Stimulated activated CD8-positive, alpha-beta memory T cell treated with anti-CD3 and anti-CD28 coated beads, Interleukin-15, amount 100 ng/mL, for 4 hours (primary cell): ENCODE measurements at places on chromosomes 7 and 10.

DNA sequence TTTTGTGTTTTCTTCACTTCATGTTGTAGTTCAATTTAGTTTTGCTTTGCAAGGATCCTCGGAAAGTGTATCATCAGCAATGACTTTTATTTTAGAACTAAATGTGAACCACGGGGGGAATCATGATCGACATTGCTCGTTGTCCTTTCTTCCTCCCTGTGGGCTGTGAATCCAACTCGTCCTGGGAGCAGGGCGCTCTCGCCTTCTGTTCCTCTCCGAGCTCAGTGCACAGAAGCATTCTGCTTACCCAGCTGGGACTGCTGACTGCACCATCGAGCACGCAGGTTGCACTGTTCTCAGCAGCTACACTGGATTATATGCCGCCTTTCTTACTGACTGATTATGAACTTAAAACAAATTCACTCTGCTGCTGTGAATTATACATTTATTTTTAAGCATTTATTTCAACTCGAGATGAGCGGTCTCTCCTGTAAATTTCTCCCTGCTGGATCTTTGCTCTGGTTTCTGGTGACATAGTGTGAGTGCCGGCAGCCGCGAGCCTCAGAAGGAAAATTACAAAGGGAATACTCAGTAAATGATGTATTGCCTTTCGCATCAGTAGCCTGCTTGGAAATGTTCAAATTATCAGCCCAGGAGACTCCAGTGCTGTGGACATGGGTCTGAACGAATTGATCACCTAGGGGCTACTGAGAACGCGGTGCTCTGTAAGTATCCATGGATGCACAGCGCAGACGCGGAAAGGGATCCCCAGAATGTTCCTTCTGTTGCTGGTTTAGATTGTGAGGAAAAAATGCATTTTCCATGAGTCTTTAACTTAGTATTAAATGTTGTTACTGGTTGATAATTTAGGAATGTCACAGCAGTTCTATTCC, 92.6 kb downstream of the PTPRE start:
- DNase-seq: no peak

DNA sequence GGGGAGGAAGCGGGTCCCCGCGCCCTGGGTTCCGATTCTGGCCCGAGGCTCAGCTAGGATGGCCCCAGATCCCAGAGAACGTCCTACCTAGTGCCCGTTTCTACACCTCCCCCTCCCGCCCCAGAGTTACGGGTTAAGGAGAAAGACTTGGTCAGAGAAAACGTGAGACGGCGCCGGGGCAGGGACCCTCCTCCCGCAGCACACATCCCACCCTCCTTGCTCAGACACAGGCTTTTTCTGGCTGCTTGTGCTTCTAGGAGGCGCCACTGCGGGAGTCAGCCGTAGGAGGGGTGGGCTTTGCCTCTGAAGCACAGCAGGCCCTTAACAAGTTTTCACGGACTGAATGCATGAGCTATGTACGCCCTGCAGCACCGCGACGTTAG, 104.9 kb upstream of the LEP start:
- no peak for DNase-seq

DNA sequence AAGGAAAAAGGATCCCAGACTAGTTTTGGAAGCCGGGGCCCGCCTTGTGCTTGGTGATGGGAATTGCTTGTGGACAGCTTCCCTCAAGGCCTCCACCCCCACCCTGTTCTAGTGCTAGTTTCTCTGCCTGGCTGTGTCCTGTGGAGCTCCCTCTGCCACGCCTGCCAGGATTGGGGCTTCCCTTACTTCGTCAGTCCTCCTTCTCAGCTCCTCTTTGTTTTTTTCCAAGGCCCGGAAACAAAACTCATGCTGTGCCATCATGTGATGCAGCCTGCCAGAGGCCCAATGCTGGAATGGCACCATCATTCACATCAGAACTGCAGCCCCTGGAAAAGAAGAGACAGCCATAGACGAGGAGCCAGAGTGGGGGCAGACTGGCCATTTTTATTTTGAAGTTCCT, 11.2 kb downstream of the YKT6 start:
- DNase-seq: no peak

GRCh38 chr7:47725031-47725780, 143.3 kb upstream of the TNS3 start:
- no peak for DNase-seq

DNA sequence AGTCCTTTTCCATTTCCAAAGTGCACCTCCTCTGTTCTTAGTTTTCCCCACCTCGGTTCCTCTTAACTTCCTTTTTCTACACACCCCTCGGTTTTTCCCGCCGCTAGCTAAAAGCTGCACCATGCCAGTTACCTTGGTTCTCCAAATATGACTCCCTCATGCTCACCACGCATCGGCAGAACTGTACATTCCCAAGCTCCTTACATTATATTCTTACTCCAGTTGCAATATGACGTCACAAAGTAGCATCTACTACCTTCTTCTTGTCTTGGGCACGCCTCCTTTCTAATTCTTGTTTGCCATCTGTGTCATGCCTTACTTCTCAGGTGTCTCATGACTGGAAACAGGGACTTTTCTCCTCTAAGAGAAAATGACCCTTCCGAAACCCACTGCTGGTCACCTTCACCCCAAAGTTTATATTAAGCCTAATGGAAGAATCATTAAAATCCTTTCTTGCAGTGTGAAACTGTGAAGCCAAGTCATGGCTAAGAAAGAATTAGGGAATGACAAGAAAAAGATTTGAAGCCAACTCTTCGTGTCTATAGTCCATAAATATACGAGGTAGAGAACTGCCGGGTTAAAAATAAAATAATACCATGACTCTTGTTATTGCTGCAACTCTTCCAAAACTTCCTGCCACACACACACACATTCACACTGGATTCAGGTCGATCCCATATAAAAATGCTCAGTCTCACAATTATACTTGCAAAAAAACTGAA, 1.7 kb downstream of the ESYT2 start:
- no peak for DNase-seq

DNA sequence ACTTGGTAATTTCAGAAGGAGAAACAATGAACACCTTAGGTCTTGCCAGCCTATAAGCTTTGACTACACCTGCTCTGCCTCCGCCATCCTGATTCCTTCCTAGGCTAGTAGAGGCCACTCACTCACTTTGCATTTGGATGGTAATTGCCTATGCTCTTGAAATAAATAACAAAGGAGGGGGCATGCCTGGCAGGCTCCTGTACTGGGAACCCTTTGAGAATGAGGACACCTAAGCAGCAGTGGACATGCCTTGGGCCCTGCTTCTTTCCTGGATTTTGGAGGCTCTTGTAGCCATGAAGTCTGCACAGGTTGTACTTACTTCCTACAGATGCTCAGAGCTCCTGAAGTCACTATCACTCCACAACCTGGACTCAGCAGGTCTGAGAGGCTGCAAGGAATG, 65.8 kb downstream of the BLNK start:
- no peak for DNase-seq

GRCh38 chr7:149202831-149203231, 7.5 kb downstream of the ZNF282 start:
- no peak for DNase-seq

DNA sequence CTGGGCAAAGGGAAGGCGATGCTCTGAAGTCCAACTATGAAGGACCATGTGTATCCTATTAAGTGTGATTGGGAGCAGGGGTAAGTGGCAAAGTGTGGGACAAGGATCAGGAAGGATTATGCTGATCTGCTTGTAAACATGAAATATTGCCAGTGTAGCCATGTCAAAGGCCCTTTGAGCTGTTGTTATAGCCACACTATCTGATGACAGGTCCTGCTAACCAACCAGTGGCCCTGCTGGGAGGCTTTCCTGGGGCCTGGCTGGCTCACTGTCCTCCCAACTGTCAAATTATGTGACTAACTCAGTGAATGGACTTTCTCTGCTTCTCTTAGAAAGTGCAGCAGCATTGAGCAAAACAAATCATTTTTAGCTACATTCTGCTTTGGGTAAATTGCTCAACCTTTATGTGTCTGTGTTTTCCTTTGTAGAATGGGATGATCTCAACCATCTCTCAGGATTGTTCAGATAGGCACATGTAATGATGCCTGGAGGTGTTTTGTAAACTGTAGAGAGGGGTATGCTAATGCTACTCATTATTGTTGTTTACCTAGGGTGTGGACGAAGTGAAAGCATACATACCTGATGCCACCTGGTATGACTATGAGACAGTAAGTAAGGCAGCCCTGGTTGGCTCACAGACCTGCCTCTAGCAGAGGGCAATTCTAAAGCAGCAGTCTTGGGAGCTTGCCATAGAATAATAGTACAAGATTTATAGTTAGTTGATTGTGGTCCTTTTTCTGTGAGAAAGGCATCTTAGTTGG, 47.4 kb downstream of the MGAM2 start:
- DNase-seq: no peak

DNA sequence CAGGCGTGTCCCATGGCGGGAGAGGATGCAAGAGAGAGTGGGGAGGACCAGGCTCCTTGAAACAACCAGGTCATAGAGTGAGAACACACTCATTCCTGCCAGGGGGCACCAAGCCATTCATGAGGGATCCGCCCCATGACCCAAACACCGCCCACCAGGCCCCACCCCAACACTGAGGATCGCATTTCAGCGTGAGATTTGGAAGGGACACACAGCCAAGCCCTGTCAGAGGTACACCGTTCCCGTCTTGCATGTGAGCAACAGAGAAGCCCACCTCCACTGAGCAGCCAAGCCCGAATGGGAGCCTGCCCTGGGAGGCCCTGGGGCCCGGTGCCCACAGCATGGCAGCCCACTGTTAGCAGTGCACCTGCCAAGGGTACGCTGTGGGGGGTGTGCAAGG, 7.9 kb upstream of the ARPC1B start:
- DNase-seq: no peak

- DNase-seq: no peak
Observed at GRCh38 chr7:42350801-42351200, 113.8 kb upstream of the GLI3 start.

DNA sequence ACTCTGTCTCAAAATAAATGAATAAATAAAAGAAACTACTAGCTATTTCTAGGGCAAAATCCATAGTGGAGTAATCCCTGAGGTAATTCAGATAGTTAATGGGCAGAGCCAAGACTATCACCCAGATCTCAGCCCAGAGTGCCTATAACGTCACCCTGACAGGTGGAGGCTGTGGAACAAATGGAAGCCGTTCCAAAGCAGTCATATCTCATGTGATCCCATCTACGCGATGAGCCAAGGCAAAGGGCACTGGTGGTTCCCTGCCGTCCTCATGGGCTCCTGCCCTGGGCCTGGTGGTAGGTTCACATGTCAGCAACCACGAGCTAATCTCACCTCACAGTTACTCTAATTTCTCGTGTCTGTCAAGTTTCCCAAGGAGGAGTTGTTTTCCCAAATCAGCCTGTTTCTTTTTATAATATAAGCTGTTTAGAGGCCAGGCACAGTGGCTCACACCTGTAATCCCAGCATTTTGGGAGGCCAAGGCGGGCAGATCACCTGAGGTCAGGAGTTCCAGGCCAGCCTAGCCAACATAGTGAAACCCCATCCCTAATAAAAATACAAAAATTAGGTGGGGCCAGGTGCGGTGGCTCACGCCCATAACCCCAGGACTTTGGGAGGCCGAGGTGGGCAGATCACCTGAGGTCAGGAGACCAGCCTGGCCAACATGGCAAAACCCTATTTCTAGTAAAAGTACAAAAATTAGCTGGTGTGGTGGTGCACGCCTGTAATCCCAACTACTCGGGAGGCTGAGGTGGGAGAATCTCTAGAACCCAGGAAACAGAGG, 22.5 kb upstream of the ASCC1 start:
- no peak for DNase-seq

GRCh38 chr10:104255311-104255981, 754 bp downstream of the GSTO1 start:
- no peak for DNase-seq

DNA sequence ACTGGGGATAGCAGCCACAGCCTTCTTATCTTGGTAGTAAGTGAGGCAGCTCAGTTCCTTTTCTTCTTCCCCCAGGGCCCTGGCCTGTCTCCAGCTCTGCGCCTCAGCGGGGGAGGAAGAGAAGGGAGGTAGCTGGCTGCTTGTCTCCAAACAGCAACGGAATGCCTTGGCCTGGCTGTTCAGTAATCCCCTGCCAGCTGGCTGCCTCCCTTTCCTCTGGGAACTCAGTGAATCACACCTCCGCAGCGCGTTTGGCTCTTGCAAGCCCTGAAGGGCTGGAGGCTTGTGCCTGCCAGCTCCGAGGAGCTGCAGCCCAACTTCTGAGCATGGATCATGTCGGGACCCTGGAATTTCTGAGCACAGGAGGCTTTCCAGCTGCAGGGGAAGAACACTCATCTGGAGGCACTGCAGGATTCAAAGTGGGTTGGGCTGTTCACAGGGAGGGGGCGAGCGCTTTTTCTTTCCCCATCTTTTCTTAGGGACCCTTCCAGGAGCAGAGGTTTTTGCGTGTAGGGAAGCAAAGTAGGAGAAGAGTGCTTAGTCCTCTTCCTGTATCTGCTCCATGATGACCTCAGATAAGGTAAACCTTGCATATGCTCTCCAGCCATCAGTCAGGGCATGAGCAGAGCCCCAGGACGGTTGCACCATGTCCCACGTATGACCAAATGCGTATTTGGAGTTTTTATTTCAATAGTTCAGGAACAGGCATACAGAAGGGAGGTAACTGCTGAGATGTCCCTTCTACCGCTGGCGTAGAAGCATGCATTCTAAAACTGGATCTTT, 253.2 kb upstream of the INHBA start:
- no peak for DNase-seq

- DNase-seq: no peak
Observed at GRCh38 chr10:79123547-79123963, 54.8 kb downstream of the ZMIZ1 start.

DNA sequence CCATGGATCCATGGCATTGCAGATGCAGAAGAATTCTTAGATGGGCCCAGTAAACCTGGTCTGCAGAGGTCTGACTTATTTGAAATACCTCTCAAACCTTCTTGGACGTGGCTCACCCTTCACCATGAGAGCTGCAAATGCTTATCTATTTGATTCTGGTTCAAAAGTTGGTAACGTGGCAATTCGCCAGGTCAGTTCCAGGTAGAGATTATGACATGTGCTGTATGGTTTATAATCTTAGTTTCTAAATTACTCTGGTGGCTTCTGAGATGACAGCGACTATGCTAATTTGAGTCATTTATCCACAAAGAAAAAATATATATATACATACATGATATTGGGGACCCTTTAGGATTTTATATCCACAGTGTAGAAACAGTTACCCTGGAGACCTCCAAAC, 68.8 kb downstream of the NRP1 start:
- DNase-seq: no peak
